8988T (cell line): ENCODE measurements at places on chromosomes 3 and 15.
A peak's percentile ranks its signal among the peaks of the same experiment; 100 is the strongest.

GRCh38 chr3:74592359-74592758, 22.1 kb downstream of the CNTN3 start:
- DNase-seq = no peak

- no peak for DNase-seq
Measured at GRCh38 chr3:66336333-66336766, 115.5 kb downstream of the SLC25A26 start.

GRCh38 chr15:95442107-95442719, 888.3 kb upstream of the NR2F2 start:
- no peak for DNase-seq

DNA sequence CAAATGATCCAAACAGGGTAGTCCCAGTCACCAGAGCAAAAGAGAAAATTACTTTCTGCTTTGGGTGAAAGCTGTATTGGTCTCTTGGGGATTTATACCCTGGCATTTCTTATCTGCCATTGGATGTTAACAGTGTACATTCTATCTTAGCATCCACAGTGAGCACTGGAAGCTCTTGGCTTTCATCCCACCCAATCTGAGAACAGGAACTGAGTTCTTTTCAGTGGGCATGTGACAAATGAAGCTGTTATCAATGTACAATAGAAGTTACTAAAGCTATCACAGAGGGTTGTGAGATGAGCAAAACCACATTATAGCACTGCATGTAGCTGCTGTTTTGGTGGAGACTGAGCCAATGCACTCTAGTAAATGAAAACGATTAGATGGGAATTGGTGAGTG, 300.7 kb downstream of the TUSC7 start:
- no peak for DNase-seq

DNA sequence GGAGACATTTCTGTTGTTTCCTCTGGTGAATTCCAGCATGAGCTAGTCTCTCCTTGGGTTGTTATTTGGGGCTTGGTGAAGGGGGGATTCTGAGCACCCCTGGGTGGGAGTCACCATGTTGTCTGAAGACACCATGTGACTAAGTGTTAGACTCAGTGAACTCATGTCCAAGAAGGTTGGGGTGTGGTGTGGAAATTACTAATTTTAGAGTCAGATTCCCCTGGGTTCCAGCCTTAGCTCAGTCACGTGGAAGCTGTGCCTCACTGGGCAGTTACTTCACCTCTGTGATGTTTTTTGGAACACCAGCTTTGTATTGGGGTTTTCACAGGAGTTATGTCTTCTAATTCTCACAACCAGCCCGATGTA, 171.5 kb downstream of the RPLP1 start:
- no peak for DNase-seq

GRCh38 chr3:31092748-31093589, 198.5 kb upstream of the GADL1 start:
- no peak for DNase-seq

DNA sequence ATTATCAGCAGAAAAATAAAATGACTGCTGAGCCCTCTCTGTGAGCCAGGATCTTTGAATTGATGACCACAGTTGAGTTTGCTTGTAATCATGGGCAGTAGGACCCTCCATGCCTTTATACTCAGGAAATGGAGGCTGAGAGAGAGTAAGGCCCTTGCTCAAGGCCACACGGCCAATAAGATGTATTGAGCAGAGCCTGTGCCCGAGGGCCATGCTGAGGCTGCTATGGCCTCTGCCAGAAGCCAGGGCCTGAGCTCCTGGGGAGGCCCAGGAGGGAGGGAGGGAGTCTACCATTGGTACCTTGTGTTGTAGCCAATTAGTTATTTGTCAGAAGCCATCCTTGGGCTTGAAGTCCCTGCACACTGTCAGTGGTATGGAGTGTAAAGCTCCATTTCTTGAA, 151.4 kb downstream of the DNAJB8 start:
- DNase-seq = no peak

GRCh38 chr15:99110093-99110492, 5.2 kb downstream of the SYNM start:
- DNase-seq = no peak

GRCh38 chr3:112736386-112736785, 95.4 kb upstream of the CCDC80 start:
- no peak for DNase-seq

- DNase-seq = no peak
Measured at GRCh38 chr3:16447135-16447534, 66.4 kb downstream of the RFTN1 start.

- no peak for DNase-seq
Measured at GRCh38 chr3:127821394-127821793, 921 bp downstream of the MGLL start.

DNA sequence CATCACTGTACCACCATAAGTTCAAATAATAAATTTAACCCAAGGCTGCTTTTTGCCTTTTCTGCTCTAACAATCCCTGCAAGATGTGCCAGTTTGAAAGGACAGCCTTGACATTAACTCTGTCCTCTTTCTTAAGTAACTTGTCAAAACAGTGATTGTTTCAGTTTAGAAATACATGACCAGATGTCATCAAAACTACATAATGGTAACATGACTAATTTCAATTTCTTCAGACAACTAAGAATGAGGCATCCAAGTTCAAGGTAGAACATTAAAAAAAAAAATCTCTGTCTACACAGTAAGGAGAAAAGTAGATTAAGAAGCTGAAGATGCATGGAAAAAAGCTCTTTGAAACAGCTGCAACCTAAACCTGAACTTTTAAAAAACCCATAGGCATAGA, 47.4 kb downstream of the SHQ1 start:
- DNase-seq = no peak

GRCh38 chr3:171781711-171782127, 28.6 kb downstream of the PLD1 start:
- no peak for DNase-seq

DNA sequence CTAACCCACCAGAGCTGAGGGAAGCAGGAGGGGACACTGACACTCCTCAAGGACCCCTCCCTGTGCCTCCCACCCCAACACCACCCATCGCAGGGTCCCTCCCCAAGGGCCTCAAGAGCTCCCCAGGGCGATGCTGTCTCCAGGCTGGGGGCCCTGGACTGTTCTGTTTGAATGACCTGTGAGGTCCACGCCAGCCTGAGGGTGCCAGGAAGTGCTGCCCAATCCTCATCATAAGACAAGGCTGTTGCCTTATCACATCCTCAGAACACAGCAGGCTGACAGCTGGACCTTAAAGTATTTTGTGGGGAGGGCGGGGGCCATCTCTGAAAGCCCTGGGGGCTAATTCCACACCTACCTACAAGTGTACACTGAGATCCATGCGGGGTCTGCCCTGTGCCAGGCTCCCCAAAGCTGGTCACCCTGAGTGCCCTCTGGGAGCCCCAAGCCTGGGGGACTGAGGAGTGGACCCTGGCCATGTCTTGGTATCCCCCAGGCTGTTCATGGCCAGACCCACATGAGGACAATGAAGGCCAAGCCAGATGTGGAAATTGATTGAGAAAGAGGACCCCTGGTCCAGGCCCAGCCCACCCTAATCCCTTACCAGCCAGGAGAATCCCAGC, 23.8 kb upstream of the GOLGA6C start:
- DNase-seq = peak; percentile 5

DNA sequence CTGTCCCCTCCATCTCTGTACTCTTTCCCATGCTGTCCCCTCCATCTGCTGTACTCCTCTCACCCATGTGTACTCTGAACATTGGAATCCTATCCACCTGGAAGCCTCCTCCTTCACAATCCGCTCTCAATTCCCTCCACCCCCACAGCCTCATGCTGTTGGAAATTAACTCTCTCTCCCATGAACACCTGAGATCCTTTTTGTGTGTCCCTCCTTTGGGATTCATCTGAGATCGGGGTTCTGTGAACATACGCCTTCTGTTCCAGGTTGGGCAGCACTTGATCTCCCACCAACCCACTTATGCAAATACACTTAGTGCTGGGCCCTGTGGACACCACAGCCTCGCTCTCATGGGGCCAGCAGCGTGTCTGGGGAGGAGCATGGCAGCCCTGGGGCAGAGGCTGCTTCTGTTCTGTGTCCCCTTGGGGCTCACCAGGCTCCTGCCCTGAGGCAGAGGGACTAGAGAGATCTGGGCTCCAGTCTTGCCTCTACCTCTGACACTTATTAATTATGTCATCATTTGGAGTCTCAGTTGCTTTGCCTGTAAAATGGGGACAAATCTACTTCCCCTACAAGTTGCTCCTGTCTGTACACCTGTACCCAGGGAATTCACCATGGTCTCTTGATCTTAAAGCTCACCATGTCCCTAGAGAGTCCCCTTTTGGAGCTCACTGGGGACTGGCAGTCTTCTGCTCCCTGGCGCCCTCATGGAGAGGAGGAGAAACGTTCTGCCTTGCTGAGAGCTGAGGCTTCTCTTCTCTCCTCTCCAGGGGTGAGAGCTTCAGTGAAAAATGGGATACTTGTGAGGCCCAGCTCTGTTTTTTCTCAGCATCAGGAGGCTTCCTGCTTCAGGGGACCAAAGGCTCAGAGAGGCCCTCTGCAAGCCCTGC, 42.7 kb downstream of the ITGA11 start:
- DNase-seq = no peak
